ENCODE measurements at places on chromosomes 7 and 10.

DNA sequence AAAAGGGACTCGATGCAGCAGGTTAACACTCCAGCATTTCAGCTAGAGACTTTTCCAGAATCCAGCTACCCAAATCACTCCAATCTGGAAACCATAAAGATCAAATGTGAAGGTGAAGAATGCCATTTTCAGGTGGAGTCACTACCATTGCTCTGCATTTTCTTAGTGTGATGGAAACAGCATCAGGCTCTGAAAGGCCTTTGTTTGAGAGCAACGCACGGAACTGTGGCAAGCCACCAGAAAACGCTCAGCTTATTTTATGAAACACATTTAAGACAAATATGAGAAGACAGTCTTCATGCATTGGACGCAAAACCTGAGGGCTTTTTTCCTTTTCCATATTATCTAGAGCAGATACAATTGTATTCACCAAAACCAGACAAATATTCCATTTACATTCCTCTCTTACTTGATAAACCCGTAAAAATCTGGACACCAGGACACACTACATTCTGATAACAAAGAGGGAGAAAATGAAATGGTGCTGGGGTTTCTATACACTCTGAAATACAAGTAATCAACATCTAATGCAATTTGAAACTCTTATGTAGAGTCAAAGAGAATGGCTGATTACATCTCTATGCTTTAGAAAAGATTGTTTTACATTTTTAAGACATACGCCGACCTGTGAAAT is 99.1 kb downstream of the NRP1 start:
- no peak for DNase-seq

GRCh38 chr10:7501157-7501556 is 90.3 kb upstream of the SFMBT2 start:
- DNase-seq: no peak

- no peak for DNase-seq
Measured at GRCh38 chr7:21782996-21783395, 162.7 kb downstream of the CDCA7L start.

GRCh38 chr7:25624833-25625232 is 396.5 kb upstream of the NPVF start:
- peak; percentile 77 for DNase-seq

GRCh38 chr10:11179516-11180105 is 161.9 kb downstream of the CELF2 start:
- no peak for DNase-seq

GRCh38 chr7:108421720-108422331 is 34.4 kb downstream of the NRCAM start:
- no peak for DNase-seq

GRCh38 chr7:65265933-65266519 is 107.6 kb upstream of the ZNF92 start:
- no peak for DNase-seq

Data from right atrium auricular region (tissue), 2 donors.